Globus pallidus (tissue), 1 donor: ENCODE measurements at places on chromosomes 16 and 17.

- DNase-seq: peak; percentile 47
Measured at GRCh38 chr17:32265192-32265923, at the start of gene RHBDL3. Gene RHBDL3, plus strand, starts transcription at chr17:32265832. Its CDS starts 358 bp downstream, at chr17:32266190.

GRCh38 chr16:61024180-61024900 lies 1011.9 kb downstream of the CDH8 start:
- peak; percentile 6 for DNase-seq

GRCh38 chr17:39838057-39838456 lies 26.1 kb downstream of the IKZF3 start:
- DNase-seq: no peak

- no peak for DNase-seq
Measured at GRCh38 chr16:2420035-2420434, 9.2 kb upstream of the CCNF start.

DNA sequence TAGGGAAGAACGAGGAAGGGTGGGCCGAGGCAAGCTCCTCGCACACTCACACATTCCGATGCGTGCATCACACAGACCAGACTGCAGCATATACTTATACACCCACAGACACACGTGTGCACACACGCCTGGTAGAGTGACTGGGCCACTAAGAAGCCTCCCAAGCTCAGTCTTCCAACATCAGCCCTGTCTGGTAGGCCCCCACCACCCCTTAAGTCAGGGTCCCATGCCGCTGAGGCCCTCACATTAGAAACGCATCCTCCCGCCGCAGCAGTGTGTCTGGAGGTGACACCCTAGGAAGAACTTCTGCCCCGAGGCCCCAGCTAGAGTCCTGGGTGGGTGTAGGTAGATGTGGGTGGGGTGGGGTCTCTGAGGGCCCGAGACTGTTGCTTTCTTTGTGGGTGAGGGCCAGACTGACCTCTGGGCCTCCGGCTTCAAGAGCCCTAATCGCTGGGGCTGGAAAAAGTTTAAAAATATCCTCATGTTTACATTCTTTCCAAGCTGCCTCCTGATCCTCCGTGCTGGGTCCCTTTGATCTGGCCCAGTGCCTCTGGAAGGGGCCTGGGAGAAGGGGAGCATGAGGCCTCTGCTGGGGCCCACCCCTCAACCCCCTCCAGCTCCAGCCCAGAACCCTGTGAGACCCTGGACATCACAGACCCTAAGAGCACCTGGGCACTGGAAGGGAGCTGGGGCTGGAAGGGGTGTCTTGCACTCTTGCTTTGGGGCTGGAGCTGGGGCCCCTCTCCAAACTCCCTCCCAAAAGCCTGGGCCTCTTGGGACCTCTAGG lies 13.6 kb downstream of the CDH16 start:
- no peak for DNase-seq

DNA sequence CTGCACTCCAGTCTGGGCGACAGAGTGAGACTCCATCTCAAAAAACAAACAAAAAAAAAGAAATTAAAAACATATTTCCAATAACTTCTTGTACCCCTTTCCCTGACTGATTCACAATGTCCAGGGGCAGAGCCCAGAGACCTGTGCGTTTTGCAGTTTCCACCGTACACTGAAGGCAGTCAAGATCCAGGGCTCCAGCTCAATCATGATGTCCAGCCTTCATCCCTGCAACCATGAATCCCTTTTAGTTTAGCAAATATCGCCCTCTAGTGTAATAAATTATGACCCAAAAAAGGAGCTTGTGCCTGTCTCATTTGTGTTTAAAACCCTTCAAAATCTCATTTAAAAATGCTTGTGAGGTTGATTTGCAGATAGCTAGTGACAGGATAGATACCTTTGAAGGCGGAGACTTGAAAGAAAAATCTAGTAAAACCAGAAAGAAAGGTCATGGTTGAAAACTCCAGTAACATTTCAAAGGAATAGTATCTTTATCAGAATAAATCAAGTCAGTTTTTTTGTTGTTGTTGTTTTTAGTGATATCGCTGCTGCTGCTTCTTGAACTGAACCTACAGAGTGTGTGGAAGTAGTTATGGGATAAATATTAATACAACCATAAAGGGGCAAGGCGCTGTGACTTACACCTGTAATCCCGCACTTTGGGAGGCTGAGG lies 3.7 kb upstream of the ERN1 start:
- DNase-seq: peak; percentile 66

GRCh38 chr17:55314061-55314783 lies 49.5 kb downstream of the HLF start:
- DNase-seq: no peak

- peak; percentile 79 for DNase-seq
Measured at GRCh38 chr17:82528484-82529265, 9.1 kb downstream of the FOXK2 start.

DNA sequence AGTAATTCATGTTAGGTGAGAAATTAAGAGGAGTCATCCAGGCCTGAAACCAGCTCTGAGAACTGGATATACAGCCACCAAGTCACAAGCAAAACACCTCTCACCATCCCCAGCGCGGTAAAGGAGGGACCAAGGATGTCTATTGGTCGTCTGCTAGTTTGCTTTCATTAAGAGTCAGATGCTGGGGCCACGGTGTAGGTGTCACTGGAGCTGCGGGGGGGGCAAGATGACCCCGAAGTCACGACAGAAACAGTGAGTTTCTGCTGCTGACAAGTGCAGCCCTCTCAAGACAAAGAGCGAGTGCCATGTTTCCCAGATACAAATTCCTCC lies 790 bp downstream of the NCBP3 start:
- no peak for DNase-seq

DNA sequence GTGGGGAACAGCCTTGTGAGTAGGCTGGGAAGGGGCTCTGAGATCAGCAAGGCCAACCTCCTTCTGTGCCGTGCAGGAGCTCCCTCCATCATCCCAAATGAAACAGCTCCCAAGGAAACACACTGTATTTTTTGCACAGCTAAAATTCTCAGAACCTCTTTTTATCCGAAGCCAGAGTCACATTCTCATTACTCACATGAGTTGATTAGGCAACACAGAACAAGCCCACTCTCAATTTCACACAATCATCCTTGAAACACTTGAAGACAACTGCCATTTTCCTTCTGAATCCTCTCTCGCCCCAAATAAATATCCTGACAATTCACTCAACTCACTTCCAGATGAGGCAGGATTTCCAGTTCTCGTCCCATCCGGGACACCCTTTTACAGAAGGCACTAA lies 66.1 kb downstream of the MYO18A start:
- DNase-seq: no peak
